ENCODE measurements at places on chromosomes 4 and X. TPM values are rescaled to one million over a fixed set of nuclear protein-coding genes. Genes with fewer than 3 reads are reported as not detected.

Gene LONRF3
- 1.5 TPM for total RNA-seq

Gene CNKSR2
- total RNA-seq, result 13.5 TPM

Gene PDZD4
- total RNA-seq, result 23.9 TPM

DNA sequence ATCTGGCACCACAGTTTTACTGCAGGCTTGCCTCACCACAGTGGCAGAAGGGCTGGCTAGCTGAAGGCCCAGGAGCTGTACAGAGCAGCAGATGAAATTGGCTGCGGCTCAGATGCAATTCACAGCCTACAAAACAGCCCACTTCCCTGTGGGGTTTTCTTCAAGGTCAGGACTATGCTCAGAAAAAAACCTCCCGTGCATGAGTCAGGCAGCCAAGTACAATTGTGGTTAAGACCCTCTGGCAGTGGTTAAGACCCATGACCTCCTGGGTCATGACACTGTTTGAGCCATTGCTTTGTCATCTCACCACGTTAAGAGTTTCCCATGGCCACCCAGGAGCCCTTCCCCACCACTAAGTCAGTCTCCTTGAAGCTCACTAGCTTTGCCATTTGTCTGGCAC lies 276.3 kb downstream of the HNRNPD start:
- no peak for DNase-seq

Gene FAM133A
- 0.46 TPM for total RNA-seq

Gene SEC24B
- 39.1 TPM for total RNA-seq

DNA sequence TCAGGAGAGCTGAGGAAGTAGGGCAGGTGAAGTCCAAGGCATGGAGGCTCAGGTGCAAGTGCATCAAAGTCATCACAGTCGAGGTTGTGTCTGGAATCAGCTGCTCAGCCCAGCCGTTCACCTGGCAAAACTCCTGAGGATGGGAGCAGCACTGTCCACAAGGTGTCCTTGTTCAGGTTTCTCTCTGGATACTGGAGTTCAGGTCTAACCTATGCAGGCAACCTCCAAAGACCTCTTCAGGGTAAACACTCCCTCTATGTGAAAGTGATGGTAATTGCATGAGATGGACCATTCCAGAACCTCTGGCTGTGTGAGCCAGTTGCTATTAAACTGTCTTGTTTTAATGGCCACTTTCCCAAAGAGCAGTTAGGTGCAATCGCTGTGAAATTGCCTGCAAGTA lies 120.2 kb upstream of the PSAPL1 start:
- no peak for DNase-seq

- DNase-seq, result no peak
Measured at GRCh38 chr4:185998791-185999190, 70.2 kb upstream of the TLR3 start.

DNA sequence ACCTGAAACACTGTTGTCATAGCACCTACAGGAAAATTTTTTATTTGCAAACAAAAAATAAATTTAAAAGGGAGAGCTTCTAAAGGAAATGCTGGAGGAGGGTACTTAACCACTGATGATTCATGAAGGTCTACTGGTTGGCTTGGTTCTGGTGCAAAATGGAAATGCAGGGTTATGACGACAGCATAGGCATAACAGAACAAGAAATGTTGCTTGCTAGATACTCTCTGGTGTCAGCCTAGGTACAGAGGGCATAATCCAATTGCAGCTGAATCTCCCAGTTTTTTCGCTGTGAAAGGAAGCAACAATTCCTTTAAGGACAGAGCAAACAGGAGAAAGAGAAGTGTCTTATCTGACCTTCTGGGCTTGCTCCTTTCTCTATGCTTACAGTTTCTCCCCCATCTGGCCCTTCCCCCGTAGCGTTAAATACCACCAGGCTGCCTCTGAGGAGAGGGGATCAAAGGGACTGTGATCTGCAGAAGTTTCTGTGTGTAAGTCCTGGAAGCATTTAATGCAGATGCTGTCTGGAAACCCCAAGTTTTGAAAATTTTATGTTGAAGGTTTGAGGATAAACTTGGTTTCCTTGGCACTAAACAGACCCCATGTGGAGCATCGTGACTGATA lies 23.7 kb upstream of the CASK start:
- DNase-seq, result no peak

DNA sequence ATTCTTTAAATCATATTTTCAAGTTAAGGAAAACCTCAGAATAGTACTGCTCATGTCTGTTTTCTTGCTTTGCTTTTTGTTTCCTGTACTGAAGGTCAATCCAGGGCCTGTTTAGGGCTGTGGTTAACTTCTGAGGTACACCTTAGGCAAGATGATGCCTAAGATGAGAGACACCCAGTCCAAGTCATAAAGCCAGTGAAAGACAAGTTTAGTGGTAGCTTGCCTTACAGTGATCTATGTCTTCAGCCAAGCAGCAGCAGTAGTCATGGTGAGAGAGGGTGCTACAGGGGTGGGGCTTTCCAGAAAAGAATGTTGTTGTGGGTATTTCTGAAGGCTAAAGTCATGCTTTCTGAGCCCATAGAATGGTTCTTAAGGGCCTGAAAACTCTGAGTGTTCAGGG lies 173.7 kb downstream of the VSIG4 start:
- no peak for DNase-seq

Gene USP46
- 28.6 TPM for total RNA-seq

DNA sequence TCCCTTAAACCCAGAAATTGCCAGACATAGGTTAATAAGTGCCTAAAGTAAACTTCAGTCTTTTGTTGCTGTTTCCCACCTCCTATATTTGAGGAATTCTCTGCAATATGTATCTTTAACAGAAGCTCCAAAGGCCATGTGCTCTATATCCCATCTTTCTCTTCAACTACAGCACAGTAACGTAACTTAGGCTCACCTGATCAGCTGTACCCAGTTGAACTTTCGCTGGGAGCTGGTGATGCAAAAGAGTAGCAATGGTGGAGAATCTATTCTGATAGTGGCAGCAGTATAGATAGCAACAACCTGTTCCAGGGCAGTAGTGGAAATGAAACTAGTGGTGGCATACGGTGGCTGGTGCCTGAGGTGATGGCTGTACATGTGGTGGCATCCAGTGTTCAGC lies 33.2 kb upstream of the YTHDC1 start:
- no peak for DNase-seq

Gene VCX
- total RNA-seq, result not detected

Gene SATL1
- 0.31 TPM for total RNA-seq

DNA sequence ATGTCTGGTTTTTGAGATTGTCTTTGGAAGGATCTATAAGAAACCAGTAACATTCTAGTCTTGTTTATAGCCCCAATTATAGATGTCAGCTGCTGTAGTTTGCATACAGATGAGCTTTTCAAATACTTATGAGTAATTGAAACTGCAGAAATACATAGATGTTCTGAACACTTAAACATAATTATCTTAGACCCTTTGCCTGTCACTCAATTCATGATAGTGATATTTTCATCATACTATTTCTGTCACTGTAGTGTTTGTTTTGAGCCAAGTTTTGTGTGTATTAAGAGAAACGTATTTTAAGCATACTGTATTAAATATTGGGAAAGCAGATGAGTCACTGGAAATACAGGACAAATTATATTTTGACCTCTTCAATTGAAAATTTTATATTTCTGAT lies 69.8 kb upstream of the SMARCA5 start:
- no peak for DNase-seq

Gene NCAPG
- 11.8 TPM for total RNA-seq

DNA sequence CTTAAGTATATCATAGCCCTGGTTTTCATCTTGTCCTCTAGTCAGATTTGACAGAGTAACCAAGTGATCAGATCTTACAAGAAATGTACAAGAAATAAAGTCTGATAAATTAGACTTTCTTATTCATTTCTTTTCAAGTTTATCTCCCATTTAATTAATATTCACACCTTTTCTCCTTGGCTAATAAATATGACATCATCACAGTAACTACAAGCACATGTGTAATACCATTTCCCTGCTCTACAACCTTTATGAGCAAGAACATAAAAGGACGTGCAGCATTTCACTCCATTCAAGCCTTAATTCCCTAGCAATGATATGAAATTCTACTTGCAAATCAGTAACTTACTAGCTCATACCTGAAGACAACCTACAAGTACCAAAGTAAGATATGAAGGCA lies 88.5 kb downstream of the BRWD3 start:
- no peak for DNase-seq

- DNase-seq, result no peak
Measured at GRCh38 chrX:2490634-2491033, 10.1 kb downstream of the DHRSX start.

Gene GYG2
- total RNA-seq, result 19.7 TPM

- no peak for DNase-seq
Measured at GRCh38 chr4:15951781-15952180, 11.2 kb downstream of the FGFBP2 start.

All from type B pancreatic cell (in vitro differentiated cells).